ENCODE measurements at places on chromosomes 6 and 20. TPM values are rescaled to one million over a fixed set of nuclear protein-coding genes. Genes with fewer than 3 reads are reported as not detected.

Gene CAGE1
- polyA plus RNA-seq: 0.02 TPM

Gene FAM209B
- 0.47 TPM for polyA plus RNA-seq

Gene FANCE
- 6.3 TPM for polyA plus RNA-seq

Gene AK9
- 2.4 TPM for polyA plus RNA-seq

Gene SIRPB1
- 0.33 TPM for polyA plus RNA-seq

Gene CARMIL1
- 6.9 TPM for polyA plus RNA-seq

Gene KCNK16
- not detected for polyA plus RNA-seq

Gene FOXQ1
- polyA plus RNA-seq: 7.8 TPM

Gene KCNG1
- 15.3 TPM for polyA plus RNA-seq

Gene DYNLRB1
- 189 TPM for polyA plus RNA-seq

Gene FAXC
- polyA plus RNA-seq: 3.5 TPM

Gene SNAP91
- 0.05 TPM for polyA plus RNA-seq

Gene IMPG1
- 0.02 TPM for polyA plus RNA-seq

Gene MMP24
- 0.12 TPM for polyA plus RNA-seq

Gene ALDH8A1
- 1.3 TPM for polyA plus RNA-seq
